ENCODE measurements at places on chromosomes 5 and 9.

GRCh38 chr5:103573411-103573810, 10.8 kb upstream of the NUDT12 start:
- DNase-seq, result no peak

- DNase-seq, result no peak
These were observed 27.3 kb upstream of the EDIL3 start for GRCh38 chr5:84411832-84412605.

DNA sequence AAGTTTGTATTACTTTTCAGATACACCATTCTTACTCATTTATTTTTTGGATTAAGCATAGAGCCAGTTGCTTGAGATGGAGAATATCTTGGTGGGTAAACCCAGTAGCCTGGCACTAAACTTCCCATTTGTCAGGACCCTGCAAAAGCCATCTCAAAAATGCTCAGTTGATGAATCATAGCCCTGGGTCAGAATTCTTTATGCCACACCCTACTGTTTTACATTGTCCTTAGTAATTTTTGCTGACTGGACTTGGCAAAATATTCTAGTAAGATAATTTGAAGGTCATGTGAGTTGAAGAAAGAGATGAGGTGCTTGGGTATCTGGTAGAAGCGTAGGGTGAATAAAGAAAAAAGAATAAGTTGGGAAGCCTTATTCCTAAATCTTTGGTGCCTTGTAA, 50.7 kb downstream of the C7 start:
- DNase-seq, result no peak

- DNase-seq, result no peak
These were observed 24.0 kb downstream of the TMEM161B start for GRCh38 chr5:88244686-88245085.

DNA sequence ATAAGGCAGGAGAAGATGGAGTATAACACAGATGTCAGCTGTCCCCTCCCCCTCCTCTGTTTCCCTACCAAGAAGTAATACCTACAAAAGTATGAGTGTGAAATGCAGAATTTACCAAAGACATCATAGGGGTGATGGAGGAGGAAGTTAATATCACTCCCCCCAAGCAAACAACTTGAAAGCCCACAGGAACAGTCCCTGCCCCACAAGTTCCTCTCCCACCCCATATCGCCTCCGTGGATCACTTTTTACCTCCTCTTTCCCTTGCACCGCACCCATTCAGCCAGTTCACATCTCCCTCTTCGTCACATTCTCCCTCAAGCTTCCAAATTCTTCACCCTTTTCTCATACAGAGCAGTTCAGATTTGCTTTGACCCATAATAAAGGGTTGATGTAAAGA, 7.0 kb upstream of the SIL1 start:
- DNase-seq, result no peak

- no peak for DNase-seq
These were observed 101.4 kb downstream of the ARHGAP26 start for GRCh38 chr5:142871363-142872193.

DNA sequence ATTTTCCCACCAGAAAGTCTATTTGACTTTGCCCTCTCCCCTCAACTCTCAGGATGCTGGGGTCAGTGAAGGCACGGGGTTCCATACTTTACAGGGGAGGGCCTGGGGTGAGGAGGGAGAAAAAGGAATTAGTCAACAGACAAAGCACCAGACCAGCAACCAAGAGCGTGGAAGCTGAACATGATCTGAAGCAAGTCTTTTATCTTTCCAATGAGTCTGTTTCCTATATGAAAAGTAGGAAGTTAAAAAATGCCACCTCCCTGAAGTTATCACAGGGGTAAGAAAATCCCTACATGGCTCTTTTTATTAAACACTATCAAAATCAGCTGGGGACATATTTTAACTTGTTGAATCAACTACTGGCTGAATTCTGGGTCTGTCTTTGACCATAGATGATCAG, 337.0 kb downstream of the TRPM3 start:
- DNase-seq, result no peak
